ENCODE measurements at places on chromosomes 1 and 21.

DNA sequence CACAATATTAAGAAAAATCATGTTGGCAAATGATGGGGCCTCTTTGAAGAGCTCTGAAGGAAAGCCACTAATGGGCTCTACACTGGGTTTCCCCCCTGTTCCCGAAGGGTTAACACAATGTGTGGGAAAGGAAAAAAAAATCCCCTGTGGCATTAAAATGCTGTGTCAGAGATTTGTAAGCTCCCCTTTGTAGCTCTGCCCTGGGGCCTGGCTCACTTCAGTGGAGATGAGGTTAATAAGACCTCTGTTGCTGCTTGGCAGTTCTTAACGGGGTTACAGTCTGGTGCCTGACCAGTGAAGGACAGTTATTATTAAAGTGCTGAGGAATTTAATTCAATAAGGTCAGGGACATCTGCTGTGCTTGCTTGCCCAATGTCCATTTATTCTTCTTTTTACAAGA lies 129.7 kb upstream of the UBE2U start:
- no peak for DNase-seq

GRCh38 chr1:21100481-21100921 lies 76.2 kb downstream of the EIF4G3 start:
- DNase-seq, result no peak

GRCh38 chr1:245226203-245226499 lies 71.4 kb downstream of the KIF26B start:
- no peak for DNase-seq

DNA sequence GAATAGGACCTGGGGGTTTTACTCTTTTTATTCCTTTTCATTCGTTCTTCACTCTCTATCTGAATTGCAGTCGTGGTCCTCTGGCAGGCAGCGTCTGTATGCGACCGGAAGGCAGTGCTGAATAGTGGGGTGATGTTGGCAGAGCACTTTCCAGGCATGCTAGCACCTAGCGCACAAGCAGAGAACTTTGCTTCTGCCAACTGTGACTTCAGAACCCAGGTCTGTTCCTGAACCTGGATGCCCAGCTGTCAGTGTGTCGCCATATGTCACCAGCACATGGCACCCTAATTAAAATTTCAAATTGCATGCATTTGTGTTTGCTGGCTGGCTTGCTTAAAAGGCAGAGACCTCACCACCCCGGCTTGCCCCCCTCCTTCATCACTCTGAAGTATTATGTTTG lies 116.2 kb downstream of the NFIA start:
- no peak for DNase-seq

- no peak for DNase-seq
Observed at GRCh38 chr1:86822459-86822858, 91.5 kb downstream of the SELENOF start.

DNA sequence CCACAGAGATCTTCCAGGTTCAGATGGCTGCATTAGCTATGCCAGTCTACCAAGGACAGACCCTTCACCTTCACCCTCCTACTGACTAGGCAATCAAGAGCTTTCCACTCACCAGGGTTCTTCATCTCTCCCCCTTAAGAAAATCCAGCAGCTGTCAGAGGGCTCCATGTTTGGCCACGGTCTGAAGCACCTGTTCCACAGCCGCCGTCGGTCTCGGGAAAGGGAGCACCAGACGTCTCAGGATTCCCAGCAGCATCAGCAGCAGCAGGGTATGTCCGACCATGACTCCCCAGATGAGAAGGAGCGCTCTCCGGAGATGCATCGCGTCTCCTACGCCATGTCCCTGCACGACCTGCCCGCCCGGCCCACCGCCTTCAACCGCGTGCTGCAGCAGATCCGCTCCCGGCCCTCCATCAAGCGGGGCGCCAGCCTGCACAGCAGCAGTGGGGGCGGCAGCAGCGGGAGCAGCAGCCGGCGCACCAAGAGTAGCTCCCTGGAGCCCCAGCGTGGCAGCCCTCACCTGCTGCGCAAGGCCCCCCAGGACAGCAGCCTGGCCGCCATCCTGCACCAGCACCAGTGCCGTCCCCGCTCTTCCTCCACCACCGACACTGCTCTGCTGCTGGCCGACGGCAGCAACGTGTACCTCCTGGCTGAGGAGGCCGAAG lies 13.8 kb downstream of the TMCC2 start:
- DNase-seq, result no peak

- no peak for DNase-seq
Observed at GRCh38 chr1:13951793-13952751, 252.1 kb downstream of the PRDM2 start.

- DNase-seq, result no peak
Observed at GRCh38 chr1:56461158-56462127, 117.9 kb downstream of the PLPP3 start.

DNA sequence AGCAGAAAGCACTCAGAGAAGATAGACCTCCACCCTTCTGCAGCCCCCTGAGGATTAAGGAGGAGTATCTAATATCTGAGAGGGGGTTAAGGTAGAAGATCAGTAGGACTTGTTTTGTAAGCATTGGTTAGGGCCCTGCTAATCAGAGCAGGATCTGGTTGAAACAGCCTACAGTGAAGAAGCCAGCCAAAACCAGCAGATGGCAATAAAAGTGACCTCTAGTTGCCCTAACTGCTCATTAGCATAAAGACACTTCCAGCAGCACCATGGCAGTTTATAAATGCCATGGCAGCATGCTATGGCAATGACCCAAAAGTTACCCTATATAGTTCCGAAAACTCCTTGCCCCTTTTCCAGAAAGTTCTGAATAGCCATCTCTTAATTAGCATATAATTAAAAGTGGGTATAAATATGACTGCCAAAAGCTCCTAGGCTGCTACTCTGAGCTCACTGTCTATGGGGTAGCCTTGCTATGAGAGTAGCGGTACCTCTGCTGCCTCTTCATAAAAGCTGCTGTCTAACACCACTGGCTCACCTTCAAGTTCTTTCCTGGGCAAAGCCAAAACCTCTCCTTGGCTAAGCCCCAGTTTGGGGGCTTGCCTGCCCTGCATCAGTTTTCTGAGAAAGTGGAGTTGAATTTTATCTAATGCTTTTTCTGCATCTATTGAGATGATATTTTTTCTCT lies 254.2 kb downstream of the PAPPA2 start:
- DNase-seq, result no peak

GRCh38 chr1:220269036-220269435 lies 3.2 kb downstream of the RAB3GAP2 start:
- DNase-seq, result no peak

- no peak for DNase-seq
Observed at GRCh38 chr1:184567637-184568036, 180.8 kb downstream of the C1orf21 start.

GRCh38 chr1:159996653-159997052 lies 35.1 kb downstream of the PIGM start:
- no peak for DNase-seq

GRCh38 chr1:56644064-56644918 lies 823 bp upstream of the PRKAA2 start:
- DNase-seq, result no peak

DNA sequence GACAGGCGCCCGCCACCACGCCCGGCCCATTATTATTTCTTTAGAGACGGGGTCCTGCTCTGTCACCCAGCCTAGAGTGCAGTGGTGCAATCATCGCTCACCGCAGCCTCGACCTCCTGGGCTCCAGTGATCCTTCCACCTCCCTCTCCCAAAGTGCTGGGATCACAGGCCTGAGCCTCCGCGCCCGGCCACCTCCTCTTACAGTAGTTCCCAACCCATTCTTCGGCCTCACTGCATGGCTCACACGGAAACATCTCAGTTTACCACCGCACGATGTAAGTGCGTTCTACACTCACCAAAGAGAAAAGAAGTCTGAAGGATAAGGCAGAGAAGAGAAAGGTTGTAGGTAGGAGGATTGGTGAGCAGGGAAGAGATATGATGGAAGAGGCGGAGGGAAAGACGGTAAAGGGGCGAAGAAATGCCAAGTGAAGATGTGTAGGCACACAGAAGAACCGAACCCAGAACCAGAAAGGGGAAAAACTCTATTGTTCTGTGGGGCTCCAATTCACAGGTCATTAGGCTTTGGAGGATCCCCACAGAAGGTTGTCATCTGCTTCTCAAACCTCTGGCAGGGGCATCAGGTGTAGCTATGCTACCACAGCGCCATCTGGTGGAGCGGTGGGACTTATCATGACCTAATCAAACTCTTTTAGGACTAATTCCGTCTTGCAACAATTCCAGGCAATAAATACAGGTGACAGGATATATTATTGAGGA lies 504.2 kb downstream of the SMYD3 start:
- peak; percentile 87 for DNase-seq

DNA sequence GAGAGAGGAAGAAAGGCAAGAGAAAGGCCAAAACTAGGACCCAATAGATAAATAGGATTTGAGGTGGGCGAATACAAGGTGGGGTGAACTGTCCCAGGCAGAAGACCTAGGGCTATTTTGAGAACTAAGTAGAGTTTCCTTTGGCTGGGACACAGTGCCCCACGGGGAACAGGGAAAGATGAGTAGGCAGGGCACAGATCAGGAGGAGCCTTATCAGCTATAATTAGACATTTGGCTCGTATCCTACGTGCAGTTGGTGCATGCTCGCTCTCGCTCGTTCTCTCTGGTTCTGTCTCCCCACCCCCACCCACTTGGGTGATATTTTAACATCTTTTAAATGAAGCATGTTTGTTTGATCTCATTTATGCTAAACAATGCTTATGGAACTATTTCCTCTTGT lies 235.0 kb upstream of the JUN start:
- no peak for DNase-seq

GRCh38 chr21:26842974-26843932 lies 2.0 kb downstream of the ADAMTS1 start:
- no peak for DNase-seq

DNA sequence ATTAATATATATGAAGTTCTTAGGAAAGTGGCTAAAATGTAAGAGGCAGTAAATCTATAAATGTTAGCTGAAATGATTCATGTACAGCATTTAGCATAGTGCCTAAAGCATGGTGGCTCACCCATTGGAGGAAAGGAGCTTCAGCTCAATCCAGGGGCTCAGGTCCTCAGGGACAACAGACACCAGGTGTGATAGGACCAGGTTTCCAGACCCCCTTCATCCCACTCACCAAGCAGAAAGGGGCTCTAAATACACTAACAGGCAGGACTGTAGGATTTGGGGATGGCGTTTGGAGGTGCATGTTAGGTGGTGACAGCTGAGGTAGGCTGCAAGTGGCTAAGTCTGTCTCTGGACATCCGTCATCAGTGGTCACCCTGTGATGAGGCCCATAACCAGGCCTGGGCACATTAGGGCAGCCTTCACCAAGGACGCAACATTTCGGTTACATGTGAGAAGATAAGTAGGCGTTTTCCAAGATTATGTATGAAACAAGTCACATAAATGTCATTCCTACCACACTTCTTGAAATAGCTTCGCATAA lies 233.1 kb downstream of the C1orf94 start:
- DNase-seq, result no peak

DNA sequence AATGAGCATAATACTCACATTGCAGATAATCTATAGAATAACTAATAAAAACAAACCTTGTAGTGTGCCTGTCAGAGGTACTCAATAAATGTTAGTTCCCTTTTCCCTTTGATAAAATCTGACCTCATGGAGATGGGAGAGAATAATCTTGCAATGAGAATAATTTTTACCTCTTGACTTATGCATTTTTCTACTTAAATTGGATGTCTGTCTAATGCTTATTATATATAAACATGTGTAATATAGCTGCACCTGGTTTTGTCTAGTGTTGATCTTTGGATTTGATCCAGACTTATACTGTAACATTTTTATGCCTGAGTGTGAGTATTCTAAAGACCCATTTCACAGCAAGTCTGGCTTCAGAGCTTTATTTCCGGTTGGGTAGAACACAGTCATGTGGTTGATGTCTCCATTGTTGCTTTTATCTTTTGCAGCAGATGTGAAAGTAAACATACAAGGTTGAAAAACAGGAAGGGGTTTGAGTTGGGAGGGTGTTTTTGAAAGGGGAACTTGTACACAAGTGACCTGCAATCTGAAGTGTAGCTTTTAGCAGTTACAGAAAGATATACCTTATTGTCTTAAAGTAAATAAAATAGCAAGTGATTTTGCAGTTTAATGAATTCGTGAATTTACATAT lies 12.4 kb downstream of the EPB41 start:
- DNase-seq, result no peak

GRCh38 chr1:97334454-97334853 lies 586.4 kb downstream of the DPYD start:
- DNase-seq, result no peak

GRCh38 chr1:66266350-66266749 lies 267.6 kb upstream of the SGIP1 start:
- no peak for DNase-seq

DNA sequence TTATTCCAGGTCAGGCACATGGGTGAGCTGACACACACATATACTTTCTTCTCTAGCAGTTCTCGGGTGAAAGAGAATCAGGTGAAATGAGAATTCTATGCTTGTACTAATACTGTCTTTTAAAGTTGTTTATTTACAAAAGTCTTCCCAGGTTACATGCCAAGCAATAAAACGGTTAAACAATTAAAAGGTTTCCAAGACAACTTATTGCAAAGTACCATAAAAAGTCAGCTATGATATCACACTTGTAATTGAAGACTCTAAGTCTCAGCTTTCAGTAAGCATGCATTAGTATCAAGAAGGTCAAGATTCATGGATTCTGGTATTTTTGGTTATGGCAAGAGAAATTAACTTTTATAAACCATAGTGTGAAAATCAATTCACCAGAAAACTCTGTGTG lies 171.4 kb downstream of the PDE4B start:
- no peak for DNase-seq

GRCh38 chr1:198563583-198563982 lies 23.1 kb upstream of the ATP6V1G3 start:
- DNase-seq, result no peak

DNA sequence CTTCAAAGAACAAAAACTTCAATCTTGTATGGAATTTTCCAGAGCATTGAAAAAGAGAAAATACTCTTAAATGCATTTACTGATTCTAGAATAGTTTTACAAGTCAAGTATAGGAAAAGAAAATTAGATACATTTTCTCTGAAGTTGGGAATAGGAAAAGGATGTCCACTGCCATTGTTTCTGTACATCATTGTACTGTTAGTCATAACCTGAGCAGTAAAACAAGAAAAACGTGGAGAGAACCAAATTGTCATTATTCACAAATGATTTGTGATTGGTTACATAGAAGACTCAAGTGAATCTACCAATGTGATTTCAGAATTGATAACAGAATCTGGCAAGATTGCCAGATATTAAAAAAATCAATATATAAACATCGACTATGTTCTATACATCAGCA lies 27.4 kb downstream of the PRKACB start:
- DNase-seq, result no peak
